ENCODE measurements at places on chromosomes 16 and 17.
A peak's percentile ranks its signal among the peaks of the same experiment; 100 is the strongest.

DNA sequence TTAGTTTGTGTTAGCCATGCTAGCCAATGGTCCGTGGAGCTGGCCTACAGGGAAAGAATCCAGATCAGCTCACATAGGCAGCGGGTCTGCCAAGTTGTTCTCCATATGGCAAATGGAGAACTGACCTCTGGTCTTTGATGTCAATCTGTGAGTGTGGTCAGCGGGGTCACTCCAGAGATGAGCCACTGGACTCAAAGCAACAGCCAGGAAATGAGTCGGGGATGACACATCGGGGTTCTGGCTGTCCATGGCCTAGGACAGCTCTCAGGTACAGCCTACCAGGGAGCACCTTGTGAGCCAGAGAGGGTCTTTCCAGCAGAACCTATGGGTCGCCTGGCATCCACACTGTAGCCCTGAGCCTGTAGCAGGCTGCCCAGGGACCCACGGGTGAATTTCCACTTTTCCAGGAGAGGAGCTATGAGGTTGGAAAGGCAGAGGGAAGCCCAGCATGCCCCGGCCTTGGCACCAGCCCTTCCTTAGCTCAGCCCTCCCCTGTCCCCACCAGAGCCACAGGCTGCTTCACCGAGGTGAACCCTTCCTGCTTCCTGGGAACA is 203.0 kb upstream of the TNRC6C start:
- no peak for DNase-seq

- DNase-seq, result no peak
Observed at GRCh38 chr16:57618296-57619132, 9.9 kb upstream of the ADGRG1 start.

- no peak for DNase-seq
Observed at GRCh38 chr17:7094652-7095019, 14.6 kb upstream of the CLEC10A start.

DNA sequence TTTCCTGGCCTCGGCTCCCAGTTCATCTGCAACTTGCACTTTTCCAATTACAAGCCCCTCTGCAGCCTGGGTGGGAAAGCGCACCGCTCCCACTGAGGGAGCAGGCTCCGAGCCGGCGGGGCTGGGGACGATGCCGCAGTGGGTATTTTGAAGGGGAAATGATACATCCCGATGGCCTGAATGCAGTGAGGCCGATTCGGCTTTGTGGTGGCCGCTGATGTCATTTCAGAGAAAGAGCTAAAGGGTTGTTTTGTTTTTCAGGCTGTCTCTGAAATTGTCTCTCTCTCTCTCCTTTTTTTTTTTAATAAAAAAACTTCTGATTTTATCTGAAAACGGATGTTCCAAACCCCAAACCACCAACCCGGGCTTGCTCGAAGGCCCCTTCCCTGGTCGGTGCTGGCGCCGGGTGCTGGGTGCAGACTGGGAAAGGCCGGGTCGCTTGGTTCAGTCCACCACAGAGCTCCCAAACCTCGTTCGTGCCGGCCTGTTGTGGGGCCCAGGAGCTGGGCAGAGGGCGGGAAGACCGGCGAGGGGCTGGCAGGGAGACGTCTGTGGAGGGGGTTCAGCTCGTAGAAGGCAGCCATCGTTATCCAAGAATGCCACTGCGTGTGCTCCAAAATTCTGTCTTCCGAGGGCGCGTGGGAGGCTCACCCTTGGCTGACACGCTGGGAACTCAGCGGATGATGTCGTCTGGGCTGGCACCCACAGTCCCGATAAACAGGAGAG is 102.8 kb downstream of the FOXL1 start:
- DNase-seq, result no peak

DNA sequence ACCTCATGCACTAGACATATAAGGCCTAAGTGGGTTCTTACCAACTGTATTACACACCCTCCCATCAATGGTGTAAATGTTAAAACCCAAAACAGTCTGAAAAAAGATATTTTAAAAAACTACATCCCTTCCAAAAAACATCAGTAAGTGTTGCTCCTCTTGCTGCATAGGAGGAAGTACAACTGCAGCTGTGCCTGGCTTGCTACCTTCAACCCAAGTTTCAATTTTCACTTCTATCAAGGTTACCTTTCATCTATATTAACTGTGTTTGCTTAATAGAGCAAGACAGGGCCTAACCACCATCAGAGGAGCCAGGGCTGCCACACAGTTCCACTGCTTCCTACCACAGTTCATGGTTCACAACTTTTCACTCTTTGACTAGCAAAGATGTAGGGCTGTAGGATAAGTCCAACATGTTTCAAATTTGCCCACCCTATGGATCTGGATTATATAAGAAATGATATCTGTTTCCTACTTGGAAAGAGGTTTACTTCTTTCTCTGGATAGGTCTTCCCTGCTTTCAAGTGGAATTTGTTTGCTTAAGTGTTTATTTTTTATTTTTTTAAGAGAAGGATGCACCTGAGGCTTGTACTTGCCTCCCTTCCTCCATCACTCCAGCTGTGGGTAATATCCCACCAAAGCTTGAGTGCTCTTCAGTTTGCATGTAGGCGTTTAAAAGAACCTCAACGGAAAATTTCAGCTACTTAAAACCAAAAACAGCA is 56.7 kb downstream of the GRB7 start:
- DNase-seq, result no peak

- no peak for DNase-seq
Observed at GRCh38 chr17:82217120-82217529, 4.5 kb upstream of the CCDC57 start.

DNA sequence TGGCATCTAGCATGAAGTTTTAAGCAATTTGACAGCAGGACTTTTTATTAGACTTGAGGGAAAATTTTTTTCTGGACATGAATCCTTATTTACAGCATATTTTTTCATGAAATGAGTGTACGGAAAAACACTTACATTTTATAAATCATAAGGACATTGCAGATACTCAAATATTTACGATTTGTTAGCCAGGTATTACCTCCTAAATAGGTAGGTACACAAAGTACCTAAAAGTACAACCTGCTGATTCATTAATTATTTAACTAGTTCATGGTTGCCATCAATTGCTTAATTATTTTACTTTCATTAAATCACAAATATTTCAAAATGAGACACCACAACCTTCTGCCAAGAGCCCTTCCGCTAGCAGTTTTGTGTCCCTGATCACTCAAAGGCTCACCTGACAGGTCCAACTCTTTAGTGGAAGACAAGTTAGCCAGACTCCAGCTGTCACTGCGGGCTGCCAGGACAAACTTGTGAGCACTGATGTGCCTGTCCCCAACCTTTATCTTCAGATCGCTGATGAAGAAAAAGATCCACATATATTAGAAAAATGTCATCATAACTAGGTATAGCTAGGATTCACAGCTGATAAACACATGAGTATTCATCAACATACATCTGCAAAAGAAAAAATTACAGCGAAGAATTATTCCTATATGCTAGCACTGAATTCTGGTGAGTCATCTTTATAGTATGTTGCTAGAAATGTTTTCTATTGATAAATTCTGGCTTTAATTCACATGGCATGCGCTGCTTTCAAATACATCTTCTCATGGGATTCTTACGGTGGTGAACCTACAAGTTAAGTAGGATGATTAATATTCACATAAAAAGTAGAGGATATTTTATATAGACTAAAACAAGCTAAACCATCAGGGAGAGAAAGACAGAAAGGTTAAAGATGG is 28.2 kb downstream of the ANKFY1 start:
- DNase-seq, result no peak

DNA sequence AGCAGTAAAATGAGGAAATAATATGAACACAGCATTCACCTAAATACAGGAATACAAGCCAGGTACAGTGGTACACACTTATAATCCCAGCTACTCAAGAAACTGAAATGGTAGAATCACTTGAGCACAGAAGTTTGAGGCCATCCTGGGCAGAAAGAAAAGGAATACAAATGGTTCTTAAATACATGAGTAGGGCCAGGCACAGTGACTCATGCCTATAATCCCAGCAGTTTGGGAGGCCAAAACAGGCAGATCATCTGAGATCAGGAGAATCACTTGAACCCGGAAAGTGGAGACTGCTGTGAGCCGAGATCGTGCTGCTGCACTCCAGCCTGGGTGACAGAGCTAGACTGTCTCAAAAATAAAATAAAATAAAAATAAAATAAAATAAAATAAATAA is 23.0 kb upstream of the SMG8 start:
- no peak for DNase-seq

DNA sequence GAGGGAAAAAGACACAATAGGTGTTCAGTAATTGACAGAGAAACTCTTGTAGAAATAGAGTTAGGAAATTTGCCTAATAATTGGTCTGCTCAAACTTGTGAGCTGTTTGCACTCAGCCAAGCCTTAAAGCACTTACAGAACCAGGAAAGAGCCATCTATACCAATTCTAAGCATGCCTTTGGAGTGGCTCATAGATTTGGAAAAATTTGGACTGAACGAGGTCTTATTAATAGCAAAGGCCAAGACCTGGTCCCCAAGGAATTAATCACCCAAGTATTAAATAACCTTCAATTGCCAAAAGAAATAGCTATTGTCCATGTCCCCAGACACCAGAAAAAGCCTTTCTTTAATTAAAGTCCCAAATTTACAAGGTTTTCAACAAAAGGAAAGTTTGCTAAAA is 90.3 kb downstream of the EMP2 start:
- DNase-seq, result no peak

DNA sequence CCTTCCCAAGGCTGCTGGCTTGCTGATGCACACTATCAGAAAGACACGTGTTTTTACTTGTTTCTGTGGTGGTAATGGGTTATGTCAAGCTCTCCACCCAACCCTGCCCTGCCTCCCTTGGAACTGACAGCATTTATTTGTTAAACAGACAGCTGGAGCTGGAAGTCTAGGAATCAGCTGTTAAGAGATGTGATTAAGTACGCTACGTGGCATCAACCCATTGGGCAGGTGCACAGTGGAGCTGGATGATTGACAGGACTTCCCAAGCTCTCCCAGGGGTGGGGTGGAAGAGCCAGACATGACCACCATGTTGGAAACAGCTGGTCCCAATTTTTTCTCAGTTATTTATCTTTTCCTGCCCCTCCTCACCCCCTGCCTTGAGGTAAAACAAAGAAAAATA is 49.4 kb downstream of the ADAMTS18 start:
- no peak for DNase-seq

DNA sequence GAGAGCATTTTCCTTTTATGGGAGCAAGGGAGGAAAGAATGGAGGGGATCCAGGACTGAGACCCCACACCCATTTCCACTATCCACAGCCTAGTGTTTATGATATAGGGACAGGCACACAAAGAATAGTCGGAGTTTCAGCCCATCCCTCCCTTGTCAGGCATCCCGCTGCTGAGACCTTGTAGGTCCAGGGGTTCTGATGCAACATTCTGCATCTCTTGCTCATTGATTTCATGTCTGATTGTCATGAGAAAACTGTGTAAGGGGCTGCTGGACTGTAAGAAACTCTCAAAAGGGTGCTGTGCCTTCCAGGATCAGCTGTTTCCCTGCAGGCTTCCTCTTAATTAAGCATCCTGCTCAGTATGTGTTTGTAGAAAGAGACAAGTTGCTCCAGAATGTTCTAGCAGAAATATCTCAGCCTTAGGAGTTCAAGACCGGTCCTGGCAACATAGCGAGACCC is 5.3 kb upstream of the POLR3E start:
- DNase-seq, result no peak

DNA sequence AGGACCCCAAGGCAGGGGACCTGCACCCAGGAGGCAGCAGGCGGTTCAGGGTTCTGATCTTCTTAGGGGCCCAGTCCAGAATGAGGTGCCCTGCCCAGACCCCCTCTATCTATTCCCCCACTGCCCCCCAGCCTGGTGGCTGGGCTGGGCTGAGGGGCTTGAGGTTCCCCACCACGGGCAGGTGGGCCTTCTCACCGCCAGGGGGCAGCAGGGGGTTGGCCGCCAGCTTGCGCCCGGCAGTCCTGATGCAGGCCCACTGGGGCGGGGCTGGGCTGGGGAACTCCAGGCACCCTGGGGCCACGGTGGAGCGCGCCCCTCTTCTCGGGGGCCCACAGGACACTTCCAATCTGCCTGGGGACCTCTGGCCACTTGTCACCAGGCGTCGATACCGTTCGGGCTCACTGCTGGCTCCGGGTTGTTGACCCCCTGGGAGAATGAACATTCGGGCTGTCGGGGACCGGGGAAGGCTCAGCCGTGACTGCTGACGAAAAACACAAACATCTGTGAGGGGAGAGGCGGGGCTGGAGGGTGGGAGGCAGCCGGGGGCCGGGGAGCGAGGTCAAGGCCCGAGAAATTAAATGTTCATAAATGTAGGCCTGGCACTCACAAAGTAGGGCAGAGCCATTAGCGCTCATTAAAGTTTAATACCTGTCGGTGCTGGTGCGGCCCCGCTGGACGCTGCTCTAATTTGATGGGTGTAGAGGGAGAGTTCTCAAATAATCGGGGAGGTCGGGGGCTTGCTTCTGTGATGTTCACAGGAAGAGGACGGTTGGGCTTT is 219.3 kb upstream of the GSE1 start:
- DNase-seq, result no peak

DNA sequence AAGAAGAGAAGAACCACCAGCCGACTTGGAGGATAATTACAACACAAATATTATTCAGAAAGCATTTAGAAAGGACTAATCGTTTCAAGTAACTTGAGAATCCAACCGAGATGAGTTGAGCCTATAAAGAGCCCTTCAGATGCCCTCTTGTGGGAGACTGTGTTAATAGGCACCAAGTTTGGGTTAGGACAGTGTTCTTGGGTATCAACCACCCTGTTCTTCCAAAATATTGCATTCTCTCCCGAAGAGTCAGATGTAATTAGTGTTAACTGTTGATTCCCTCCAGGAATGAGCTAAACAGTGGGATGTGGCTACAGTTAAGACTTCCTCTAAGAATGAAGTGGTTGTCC is 87.8 kb upstream of the NOL11 start:
- no peak for DNase-seq

- DNase-seq, result no peak
Observed at GRCh38 chr17:55969562-55970324, 183.5 kb upstream of the ANKFN1 start.

- peak; percentile 37 for DNase-seq
Observed at GRCh38 chr16:66511602-66512271, 38.2 kb downstream of the TK2 start.

GRCh38 chr17:10777131-10777807 is 26.6 kb downstream of the TMEM238L start:
- no peak for DNase-seq

- no peak for DNase-seq
Observed at GRCh38 chr17:82350182-82351030, 8.6 kb upstream of the TEX19 start.

GRCh38 chr16:55002419-55002818 is 71.8 kb downstream of the IRX5 start:
- DNase-seq, result no peak

- no peak for DNase-seq
Observed at GRCh38 chr17:17352836-17353624, 49.9 kb downstream of the NT5M start.

GRCh38 chr17:71441098-71441497 is 679.7 kb upstream of the SOX9 start:
- no peak for DNase-seq

DNA sequence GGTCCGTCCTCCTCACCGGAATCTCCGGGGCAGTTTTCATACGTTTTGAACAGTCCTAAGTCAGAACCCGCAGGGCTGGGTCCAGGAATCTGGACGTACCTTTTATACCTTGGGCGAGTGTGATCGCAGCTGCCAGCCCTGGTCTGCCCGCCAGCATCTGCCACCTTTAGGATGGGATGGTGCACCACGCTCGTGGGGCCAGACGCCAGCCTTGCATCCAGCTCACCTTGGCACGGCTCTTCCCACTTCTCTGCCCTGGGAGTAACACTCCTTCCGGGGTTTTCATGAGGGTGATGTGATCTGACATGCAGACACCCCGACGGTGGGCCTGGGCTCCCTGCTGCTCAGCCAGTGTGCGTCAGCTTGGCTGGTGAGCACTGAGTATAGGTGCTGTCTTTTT is 66.6 kb upstream of the ZNF469 start:
- DNase-seq, result no peak

Measured in NCI-H446 (cell line).